ENCODE measurements at places on chromosomes 16 and 17.

DNA sequence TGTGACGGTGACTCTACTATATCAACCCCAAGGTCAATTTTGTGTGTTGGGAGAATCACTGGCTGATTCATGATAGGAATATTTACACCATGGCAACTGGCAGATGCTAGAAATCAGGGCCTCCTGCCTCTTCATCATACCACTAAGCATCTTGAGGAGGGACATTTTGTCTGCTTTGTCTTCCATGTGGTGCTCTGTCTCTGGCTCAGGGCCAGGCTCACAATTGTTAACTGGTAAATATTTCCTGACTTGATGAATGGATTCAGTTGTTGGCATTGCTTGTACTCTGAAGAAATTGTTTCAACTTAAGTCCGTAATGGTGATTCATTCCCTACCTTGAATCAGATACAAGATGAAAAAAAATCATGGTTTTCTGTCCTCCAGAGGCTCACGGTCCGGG lies 292.7 kb downstream of the HAPSTR1 start:
- DNase-seq = no peak

DNA sequence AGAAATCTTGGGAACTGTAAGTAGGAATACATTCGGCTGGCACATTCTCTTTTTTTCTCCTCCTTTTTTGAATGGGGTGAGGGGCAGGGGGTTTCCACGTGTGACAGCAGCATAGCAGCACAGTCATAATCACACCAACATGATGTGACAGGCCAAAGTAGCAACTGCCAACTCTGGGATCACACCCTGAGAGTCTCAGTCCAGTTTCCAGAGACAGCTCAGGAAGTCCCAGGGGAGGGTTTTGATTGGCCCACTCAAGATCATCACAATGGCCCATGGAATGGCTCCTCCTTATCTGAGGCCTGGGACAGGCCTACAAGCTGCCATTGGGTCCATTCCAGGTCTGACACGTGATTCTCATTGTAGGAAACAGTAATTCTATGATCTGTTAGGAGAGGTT lies 207.1 kb upstream of the ASIC2 start:
- no peak for DNase-seq

DNA sequence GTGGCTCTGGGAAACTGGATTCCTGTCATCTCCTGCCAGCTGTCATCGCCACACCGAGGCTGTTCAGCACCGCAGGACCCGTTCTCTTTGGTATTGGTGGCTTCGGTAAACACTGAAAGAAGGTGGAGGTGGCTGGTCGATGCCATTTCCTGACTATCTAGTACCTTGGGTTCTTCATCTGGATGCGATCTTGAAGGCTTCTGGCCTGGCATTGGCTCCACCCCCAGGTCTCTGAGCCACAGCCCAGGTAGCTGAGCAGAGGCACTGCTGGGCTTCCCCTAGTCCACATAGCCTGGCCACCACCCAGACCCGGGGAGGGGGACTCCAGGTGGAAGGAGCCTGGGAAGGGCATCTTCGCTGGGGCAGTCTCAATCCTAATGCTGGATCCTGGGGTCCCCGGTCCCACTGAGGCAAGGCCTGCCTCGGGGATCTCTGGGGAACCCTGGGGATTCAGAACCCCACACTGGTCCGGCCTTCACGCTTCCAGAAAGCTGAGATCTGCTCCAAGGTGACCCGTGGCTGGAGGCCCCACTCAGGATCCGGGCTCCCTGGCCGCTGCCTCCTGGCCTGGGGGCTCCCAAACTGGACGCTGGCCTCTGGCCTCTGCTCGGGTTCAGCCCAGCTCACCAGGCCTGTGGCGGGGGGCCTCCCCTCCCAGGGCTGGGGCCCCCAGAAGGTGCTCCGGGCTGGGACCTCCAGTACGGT lies 1.8 kb downstream of the C16orf54 start:
- no peak for DNase-seq

DNA sequence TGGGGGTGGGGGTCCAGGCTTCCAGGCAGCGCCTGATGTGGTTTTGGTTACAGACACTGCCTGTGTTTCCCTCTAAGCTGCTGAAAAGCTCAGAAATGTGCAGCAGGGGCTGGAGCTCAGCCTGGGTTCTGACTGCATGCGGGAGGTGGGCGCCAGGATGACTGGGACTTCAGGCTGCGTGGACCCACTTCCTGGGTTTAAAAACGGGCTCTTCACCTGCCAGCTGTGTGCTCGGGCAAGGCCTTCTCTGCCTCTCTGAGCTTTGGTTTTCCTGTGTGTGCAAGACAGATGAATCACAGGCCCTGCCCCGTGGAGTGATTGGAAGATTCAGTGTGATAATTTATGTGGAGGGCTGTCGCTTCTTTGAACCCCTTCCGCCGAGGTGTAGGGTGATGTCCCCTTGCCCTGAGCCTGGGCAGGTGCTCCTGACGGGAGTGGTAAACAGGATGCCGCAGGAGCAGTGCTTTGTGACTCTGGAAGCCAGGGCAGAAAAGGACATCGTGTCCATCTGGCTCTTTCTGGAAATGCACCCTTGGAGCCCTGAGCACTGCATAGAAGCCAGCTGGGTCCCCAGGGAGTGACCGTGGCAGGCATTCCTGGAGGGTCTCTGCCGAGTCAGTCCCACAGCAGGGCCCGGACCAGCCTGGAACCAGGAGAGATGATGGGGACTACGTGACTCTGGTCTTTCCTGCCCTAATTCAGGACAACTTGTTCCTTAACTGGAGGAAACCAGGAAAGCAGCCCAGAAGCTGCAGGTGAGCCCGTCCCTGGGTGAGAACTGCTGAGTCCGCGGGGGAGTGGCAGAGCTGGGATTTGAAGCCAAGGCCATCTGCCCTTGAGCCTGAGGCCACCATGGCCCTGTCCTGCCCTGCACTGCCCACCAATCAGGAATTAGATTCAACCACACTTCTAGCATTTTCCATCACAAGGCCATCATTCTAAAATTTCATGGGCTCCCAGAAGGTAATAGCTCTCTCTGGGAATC lies 28.5 kb upstream of the SLC7A5 start:
- DNase-seq = no peak

DNA sequence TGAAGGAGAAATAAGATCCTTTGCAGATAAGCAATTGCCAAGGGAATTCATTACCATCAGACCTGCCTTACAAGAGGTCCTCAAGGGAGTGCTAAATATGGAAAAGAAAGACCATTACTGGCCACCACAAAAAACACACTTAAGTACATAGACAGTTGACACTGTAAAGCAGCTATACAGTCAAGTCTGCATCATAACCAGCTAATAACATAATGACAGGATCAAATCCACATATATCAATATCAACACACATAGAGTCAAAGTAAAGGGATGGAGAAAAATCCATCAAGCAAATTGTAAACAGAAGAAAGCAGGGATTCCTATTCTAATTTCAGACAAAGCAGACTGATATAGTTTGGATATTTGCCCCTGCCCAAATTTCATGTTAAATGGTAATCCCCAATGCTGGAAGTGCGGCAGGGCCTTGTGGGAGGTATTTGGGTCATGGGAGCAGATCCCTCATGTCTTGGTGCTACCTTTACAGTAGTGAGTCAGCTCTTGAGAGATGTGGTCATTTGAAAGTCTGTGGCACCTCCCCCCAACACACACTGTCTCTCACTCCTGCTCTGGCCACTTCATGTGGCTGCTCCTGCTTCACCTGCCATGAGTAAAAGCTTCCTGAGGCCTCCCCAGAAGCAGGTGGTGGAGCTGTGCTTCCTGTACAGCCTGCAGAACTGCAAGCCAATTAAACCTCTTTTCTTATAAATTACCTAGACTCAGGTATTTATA lies 32.8 kb downstream of the TANC2 start:
- DNase-seq = no peak
